ENCODE measurements at places on chromosomes 2 and 18. TPM values are rescaled to one million over a fixed set of nuclear protein-coding genes. Genes with fewer than 3 reads are reported as not detected.

- DNase-seq, result peak; percentile 25
Observed at GRCh38 chr2:52880872-52881271, 886.7 kb upstream of the CHAC2 start.

DNA sequence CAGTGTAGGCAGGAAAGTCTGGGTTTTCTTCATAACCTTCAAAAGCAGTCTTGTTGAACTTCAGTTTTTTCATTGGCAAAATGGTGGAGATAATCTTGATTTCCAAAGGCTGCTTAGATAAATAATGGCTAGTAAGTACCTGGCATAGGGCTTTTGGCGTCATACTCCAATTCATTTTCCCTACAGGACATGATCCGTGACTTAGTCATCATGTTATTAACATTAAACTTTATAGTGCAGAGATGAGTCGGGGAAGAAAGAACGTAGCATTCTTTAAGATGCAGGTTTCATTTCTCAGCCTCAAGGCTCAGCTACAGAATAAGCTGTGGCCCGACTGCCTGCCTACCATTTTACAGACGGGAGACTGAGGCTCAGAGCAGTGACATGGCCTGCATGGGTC, 64.0 kb downstream of the RALBP1 start:
- DNase-seq, result peak; percentile 79

MOGAT1 gene
- total RNA-seq, result not detected

GREB1L gene
- 16.2 TPM for total RNA-seq

DNA sequence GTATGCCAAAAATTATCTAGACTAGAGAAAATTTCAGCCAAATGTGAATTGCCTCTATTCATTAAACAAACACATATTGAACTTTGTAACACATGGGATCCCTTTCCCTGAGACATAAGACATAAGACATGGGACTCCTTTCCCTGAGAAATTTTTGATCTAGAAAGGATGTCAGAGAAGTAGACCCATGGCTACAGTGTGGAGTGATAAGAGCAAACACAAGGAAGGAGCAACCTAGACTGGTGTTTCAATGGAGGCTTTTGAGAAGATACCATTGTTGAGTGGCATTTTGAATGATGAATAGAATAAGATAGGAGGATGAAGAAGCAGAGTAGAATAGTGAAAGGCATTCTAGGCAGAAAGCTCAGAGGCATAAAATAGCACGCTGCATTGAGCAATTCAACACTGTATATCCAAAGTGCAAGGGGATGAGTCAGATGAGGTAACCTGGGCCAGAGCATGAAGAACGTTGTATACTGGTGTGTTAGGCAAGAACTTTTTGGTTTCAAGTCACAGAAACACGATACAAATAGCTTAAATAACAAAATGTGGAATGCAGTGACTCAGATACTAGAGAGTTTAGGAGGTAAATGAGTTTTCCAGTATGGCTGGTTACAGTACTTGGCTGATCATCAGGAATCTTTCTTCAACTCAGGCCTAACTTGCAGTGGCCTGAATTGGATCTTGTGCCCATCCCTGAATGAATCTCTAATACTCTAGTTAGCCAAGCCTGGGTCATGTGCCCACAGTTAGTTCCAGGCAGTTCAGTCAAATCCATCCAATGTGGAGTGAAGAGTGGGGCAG, 129.8 kb upstream of the TANK start:
- DNase-seq, result peak; percentile 99

DNA sequence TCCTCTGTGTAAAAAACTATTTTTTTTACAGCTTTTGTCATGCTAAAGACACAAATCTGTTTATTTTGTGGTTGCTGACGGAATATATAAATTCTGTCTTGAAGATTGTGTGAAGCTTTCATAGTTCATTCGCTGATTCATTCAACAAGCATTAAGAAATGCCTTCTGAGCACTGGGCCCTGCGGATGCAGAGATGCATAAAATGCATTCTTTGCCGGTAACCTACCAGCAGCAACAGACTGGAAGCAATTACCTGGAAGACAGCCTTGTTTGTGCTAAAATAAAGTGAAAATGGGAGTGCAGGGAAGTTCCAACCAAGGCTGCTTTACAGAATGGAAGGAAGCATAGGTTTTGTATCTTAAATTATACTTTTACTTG, 119.7 kb downstream of the PMAIP1 start:
- DNase-seq, result peak; percentile 95

PIK3C3 gene
- total RNA-seq, result 106 TPM

UPP2 gene
- total RNA-seq, result not detected

- no peak for DNase-seq
Observed at GRCh38 chr2:181380581-181380980, 76.6 kb upstream of the ITGA4 start.

- no peak for DNase-seq
Observed at GRCh38 chr2:45647356-45647755, 4.1 kb upstream of the PRKCE start.

DNA sequence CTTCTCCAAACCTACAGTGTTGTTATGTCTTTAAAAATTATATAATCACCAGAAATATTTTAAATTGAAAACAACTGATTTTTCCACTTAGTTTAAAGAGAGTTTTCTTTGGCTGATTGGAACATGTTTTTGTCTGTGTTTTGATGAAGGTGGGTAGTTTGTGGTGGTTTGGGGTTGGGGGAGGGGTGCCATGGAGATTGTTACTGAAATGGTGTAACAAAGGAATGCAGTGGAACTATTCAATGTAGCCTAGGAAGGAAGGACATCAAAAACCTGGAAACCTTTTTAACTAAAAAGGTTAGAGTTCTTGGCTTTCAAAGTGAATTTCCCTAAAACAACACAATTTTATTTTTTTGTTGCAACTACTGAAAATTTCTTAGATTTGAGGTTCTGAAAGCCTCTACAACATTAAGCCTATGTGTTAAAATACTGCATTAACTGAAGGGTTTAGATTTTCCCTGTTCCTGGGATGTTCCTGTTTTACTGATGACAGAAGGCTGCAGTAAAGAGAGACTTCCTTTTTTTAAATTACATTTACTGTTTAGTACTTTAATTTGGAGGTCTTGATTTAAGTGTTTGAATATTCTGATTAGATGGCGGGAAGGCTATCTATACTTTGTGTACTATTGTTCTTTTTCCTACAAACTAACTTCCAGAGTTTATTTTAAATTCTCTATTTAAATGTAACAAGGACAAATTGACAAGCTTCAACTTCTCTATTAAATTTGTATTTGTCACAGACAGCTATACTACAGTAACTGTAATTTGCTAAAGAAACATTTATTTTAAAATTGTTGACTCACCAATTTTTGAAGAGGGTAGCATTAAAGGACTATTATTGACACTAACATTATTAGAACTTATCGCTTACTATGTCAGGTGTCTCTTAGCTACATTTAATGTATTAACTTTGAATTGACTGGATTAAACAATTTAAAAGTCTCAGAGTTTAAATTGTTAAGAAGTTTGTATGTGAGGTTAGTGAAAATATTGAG, 87.7 kb downstream of the LIMS1 start:
- no peak for DNase-seq

DNA sequence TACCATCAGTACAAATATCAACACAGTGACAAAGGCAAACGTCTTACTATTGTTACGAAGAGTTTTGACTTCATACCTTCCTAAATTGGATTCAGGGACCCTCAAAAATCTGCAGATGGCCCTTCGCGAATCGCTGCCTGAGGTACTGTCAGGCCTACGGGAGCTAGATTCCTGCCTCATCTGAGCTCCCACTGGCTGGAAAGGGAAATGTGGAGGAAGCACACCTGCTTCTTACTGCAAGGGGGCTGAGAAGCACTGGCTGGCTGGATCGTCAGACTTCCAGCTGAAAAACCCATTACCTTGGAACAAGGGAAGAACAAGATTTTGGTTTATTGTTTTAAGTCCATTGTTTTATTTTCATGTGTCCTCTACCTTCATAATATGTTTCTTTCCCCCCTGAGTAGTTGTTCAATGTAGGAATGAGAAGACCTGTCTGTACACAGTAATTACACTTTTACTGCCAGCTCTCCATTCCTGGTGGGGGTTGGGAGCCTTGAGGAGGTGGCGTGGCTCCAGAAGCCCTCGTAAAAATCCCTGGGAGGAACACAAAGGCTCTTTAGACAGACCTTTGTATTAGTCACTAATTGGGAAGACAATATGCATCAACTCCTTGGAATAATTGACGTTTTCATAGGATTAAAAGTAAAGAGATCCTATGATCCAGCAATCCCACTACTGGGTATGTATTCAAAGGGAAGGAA, 124.1 kb upstream of the NOSTRIN start:
- DNase-seq, result no peak

- no peak for DNase-seq
Observed at GRCh38 chr18:9735238-9735637, 27.1 kb downstream of the RAB31 start.

STON1 gene
- 9.5 TPM for total RNA-seq

DNA sequence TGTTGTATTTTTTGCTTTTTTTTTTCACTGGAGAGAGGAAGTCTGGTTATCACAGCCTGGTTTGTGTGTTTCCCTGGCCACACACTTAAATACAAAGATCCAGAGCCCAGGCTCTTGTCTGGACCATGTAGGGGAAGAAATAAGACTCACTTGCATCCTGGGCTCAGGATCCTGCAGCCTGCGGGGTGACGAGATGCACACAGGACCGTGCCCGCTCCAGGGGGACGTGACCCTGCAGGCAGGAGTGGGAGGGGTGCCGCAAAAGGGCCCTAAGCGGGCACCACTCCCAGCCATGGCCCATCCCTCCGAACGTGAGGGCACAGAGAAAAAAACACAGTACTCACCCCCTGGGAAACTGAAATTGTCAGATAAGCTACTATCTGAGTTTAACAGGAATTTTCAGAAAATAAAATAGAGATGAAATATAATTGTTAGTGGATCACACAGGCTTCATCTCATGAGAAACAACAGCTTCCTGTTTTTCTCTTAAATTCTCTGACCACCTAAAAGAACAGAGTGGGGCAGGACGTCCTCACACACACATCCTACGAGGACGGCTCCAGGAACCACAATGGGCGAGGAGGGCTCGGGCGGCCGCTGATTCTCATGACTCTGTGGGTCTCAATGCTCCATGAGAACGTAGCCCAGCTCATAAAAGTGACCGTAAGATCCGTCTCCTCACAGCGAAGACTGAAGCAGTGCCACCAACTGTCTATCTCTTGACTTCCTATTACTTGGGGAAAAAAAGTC, 142.6 kb upstream of the ALKAL2 start:
- no peak for DNase-seq

DNA sequence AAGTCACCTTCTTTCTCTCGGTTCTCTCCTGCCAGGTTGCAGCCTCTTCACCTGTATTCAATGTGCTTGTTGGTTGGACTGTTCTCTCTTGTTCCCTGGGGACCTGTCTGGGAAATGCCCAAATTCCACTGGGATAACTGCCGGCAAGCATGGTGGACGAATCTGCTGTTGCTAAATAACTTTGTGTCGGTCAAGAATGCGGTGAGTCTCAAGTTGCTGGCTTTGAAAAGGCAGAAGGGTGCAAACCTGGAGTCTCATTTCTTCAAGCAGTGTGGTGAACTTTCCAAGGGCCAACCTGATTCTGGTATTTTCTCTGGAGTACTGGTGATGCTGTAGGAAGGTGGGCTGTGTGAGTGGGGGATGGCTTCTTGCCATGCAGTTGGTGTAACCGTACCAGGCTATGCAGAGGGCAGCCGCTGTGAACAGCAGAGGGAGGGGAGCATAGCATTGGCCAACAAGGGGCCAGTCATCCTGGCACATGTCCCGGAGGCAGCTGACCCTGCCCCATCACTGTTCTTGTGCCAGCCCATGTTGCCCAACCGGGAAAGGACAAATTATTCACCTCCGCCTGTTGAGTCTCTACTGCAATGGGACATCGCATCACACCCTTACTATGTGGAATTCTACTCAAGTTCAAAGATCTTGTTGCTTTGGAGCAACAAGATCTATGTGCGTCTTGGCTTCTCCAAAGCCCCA, 88.1 kb upstream of the SEC11C start:
- no peak for DNase-seq

- no peak for DNase-seq
Observed at GRCh38 chr2:239167766-239168444, 232.9 kb downstream of the HDAC4 start.

REV1 gene
- total RNA-seq, result 26.1 TPM

DNA sequence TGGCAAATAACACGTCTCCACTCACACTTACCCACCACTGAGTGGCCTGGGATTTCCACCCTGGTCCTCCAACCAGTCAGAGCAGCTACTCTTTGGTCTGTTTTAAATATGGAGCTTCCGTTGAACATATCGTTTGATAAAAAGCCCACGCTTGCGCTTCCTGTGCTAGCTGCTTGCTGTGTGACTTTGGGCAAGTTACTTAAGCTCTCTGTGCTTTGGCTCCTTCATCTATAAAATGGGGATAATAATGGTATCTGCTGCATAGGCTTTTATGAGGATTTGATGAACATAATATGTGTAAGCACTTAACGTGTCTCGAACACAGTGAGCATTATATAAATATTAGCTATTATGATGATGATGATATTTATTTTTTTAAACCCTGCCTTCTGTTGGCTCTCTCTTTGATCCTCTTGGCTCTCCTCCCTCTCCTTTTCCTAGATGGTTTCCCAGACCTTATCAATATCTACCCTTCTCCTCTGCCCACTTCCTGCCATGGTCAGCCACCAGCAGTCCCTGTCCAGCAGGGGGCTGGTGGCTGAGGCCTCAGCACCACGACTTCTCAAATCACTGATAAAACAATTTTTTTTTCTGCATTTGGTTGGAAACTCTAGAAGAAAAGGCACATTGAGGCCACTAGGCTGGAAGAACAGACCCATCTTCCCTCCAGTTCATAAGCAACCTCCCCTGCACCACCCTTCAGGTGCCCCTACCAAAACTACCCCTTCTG, 191.9 kb downstream of the LOXHD1 start:
- no peak for DNase-seq

ACOXL gene
- total RNA-seq, result 0.12 TPM

- no peak for DNase-seq
Observed at GRCh38 chr2:226716126-226716525, 83.5 kb downstream of the IRS1 start.

UGT1A8 gene
- not detected for total RNA-seq

LONRF2 gene
- 0.62 TPM for total RNA-seq

DNA sequence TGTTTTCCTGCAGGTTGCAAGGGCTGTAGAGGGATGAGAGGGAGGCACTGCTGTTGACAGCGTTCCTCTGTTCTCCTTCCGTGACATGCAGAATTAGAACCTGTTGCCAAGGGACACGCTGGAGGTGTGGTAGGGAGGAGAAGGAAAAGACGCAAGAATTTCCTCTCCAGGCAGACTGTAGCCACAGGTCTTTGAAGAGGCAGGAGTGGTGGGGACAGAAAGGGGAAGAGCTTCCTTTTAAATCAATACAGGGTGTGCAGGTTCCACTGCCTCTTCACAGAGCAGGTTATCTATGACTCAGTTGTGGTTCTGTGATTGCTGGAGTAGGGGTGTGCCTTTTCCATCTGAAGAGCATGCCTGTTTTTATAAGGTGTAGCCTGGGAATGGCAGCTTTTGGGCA, 133.0 kb downstream of the WDSUB1 start:
- no peak for DNase-seq

GRCh38 chr2:47504174-47504810, 101.3 kb downstream of the MSH2 start:
- DNase-seq, result no peak

Data from astrocyte (in vitro differentiated cells and primary cell).